ENCODE measurements at places on chromosomes 12 and 14.

DNA sequence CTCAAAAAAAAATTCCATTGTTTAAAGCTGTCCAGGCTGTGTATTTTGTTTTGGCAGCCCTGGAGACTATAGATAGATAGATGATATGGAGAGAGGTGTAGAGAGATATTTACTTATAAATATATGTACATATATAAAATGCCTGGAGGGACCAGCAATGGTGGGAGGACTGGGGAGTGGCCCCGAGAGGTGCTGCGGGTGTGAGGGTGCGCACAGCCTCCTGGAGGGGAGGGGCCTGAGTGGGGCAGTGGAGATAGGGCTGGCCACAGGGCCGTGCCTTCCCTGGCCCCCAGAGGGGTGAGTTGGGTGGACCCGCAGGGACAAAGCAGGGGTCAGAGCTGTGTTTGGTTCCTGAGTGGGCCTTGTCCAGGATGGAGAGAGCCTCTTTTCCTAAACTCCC, 6.5 kb downstream of the ADSS1 start:
- DNase-seq, result no peak

GRCh38 chr14:77022236-77022852, 6.2 kb downstream of the IRF2BPL start:
- no peak for DNase-seq

DNA sequence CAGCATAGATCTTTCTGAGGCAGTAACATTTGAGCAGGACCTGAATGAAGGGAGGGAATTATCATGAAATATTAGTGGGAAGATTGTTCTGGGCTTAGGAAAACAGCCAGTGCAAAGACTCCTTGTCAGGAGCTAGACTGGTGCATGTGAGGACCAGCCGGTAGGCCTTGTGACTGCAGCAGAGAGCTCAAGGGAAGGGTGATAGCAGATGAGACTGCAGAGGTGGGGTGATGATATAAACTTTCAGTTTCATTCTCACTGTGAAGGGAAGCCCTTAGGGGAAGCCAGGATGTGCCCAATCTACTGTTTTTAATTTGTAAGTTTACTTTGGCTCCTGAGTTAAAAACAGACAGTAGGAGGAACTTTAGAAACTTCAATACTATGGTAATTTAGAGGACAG, 12.4 kb downstream of the IL22 start:
- peak; percentile 4 for DNase-seq

DNA sequence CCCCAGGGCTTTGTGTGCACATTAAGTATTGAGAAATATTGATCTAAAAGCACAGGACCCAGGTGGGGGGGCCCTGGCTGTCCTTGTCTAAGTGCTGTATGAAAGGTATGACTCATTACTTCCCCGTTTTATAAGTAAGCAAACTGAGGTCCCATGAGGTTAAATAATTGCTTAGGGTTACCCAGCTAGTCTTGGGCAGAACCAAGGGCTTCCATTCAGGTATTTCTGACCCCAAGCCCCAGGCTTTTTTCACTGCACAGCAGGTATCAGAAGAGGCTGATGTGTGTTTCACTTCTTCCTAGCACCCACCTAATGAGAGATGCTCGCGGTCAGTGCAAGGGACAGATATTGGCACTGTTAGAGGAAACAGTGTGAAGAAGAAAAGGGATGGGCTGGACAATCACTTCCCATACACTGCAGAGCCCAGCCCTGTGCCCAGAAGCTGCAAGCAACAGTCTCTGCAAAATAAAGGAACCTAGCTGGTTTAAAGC, 4.7 kb upstream of the TC2N start:
- no peak for DNase-seq

GRCh38 chr12:127179176-127179575, 1087.8 kb upstream of the TMEM132C start:
- DNase-seq, result no peak

DNA sequence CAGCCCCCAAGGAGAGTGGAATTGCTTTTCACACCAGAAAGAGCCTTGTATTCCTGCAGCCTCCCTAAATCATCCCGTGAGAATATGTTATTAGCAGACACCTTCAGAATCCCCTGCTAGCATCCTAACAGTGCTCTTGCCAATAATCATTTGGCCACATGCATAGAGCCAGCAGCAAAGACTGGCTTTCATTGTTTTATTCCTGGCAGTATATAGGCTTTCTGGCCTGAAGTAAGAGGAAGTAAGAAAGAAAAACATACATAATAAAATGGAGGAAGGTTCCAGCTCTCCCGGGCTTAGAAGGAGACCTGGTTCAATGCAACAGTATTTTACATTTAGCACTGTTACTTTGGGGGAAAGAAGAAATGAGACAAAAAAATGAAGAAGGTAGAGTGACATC, 176.7 kb upstream of the ATF7IP start:
- DNase-seq, result no peak

DNA sequence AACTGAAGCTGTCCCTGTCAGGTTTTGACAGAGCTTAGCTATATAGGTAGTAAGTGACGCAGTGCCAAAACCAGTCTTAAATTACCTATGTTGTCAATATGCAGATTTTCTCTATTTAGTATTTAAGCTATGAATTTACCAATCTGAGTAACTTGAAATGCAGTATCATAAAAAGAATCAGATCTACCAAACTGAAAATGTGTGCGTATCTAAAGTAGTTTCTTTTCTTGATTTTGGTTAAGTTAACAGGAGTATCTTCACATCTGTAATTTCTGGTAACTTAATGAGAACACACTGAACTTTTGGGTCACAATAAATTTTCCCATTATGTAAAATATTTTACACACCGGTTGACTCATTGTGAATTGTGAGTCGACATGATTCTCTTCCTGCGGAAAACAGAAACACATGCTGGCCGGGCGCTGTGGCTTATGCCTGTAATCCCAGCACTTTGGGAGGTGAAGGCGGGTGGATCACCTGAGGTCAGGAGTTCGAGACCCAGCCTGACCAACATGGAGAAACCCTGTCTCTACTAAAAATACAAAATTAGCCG, 45.1 kb downstream of the TRAF3 start:
- DNase-seq, result no peak

- DNase-seq, result no peak
Measured at GRCh38 chr14:92185559-92185958, 63.8 kb downstream of the CPSF2 start.

DNA sequence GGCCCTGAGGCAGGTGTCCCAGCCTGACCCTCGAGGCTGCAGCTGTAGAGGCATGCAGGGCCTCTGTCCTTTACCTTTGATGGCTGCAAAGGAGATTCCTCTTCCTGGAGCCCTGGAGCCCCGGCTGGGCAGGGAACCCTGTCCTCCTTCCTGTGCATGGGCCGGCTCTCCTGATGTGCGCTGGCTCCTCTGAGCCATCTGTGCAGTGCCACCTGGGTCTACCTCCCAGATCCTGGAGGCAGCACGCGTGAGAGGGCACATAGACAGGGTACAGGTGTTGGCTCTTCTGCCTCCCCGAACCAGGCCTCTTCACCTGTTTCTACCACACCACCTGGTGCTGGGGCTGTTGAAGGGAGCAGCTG, 115.1 kb downstream of the BEGAIN start:
- no peak for DNase-seq
